ENCODE measurements at places on chromosomes 11 and 22.

GRCh38 chr11:3160252-3161031 lies 4.7 kb downstream of the OSBPL5 start:
- DNase-seq, result peak; percentile 93

GRCh38 chr11:102478673-102479299 lies 26.2 kb upstream of the TMEM123 start:
- no peak for DNase-seq

DNA sequence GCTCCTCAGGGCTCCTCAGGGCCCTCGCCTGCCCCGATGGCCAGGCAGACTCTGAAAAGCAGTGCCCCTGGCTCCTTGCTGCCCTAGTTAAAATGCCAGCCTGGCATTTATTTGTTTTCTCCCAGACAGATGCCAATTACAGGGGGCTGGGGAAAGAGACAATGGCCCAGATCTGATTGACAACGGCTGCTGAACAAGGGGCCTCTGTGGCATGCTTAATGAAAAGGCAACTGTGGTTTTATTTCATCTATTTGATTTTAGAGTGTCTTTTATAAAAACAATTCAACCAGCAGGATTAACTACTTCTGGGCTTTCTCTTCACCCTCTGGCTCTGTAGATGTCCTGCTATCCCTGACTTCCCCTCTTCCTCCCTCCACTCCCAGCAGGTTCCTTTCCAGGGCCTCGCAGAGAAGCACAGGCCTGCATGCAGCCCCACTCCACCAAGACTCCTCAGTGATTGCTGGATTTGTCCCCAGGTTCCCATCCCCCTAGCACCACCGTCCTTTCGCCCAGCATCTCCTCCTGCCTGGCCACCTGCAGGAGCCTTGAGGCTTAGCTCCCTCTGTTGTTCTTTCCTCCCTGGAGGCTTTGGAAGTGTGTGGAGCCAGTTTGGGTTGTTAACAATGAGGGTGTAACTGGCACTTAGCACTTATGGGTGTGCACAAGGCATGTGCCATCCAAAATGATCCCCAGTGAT lies 171.1 kb downstream of the TENM4 start:
- DNase-seq, result no peak

- no peak for DNase-seq
Observed at GRCh38 chr11:92845805-92846204, 123.6 kb upstream of the MTNR1B start.

DNA sequence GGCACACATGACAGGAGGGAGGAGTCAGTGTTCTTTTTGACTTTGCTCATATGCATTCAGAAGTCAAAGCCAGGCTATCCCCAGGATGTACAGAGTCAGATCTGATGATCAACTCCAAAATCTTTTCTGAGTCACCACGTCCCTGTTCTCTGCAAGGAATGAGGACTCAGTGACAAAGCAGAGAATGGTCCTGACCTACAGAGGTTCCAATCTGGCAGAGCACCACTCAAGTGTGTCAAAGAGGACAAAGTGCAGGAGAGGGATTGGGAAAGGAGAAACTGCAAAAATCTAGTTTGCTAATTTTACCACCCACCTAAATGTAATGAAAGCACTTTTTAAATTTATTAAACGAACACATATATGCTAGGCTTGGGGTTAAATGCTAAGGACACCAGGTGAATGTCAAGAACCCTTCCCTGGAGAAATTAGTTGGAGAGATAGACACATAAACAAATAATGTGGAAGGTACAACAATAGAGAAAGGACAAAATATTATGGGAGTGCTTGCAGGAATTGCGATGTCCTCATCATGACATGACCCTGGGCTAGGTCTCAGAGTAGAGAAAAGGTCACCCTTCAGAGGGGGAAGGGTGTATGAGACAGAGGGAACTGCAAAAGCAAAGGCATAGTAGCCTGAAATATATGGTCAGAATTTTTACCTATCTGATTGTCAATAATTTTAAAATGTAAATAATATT lies 56.3 kb downstream of the MTNR1B start:
- DNase-seq, result no peak

DNA sequence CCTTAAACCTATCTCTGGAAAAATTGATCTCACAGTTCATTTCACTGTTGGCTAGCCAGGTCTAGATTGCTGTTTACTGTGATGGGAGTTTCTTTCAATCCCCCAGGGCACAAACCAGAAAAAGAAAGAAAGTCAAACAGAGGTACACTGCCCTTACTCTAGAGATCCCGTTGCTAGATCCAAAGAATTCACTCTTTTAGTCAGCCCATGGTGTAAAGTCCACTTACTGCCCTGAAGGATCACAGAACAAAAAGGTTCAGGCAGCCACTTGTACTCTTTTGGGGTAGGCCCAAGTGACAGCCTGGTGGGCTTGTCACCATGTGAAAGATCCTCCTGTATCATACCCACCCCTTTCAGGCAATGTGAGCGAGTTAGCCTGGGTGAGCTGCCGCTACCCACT lies 162.6 kb upstream of the CCDC179 start:
- no peak for DNase-seq

DNA sequence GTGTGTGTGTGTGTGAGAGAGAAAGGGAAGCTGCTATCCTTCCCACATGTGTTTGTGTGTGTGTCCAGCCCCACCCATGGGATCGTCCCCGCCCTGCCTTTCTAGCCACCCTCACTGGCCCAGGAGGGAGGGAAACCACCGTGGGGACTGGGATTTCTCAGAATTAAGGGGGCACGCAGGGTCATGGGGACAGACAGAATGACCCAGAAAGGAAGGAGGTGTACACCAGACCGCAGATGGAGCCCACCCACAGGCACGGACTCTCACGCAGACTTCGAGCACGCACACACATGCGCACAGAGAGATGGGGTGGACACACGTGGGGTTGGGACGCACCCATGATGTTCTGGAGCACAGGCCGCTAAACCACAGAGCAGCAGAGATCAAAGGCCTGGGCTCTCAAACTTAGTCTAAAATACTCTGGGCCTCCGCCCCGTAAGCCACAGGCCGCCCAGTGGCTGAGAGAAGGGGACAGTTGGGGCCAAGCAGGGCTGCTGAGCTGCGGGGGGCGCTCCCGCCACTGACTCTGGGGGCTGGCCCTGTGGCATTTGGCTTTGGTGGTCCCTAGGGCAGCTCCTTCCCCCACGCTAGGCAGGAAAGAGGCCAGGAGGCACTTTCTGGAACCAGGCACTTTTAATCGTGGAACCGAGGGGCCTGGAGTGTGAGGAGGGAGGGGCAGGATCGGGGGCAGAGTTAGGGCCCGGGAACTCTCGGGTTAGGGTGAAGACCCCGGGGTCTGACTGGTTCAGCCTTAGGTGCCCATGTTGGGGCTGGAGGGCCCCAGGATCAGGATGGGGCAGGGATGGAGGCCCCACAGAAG lies 1.5 kb downstream of the IFITM5 start:
- no peak for DNase-seq

- peak; percentile 24 for DNase-seq
Observed at GRCh38 chr11:45158210-45158731, 11.8 kb downstream of the PRDM11 start.

GRCh38 chr11:1181853-1182535 lies 24.2 kb downstream of the MUC5AC start:
- DNase-seq, result no peak
